Stimulated activated CD8-positive, alpha-beta memory T cell treated with anti-CD3 and anti-CD28 coated beads, Interleukin-4, amount 100 ng/mL, for 4 hours (primary cell): ENCODE measurements at places on chromosomes 7 and 10.

- DNase-seq = no peak
Observed at GRCh38 chr7:5283421-5284303, 919 bp downstream of the SLC29A4 start.

DNA sequence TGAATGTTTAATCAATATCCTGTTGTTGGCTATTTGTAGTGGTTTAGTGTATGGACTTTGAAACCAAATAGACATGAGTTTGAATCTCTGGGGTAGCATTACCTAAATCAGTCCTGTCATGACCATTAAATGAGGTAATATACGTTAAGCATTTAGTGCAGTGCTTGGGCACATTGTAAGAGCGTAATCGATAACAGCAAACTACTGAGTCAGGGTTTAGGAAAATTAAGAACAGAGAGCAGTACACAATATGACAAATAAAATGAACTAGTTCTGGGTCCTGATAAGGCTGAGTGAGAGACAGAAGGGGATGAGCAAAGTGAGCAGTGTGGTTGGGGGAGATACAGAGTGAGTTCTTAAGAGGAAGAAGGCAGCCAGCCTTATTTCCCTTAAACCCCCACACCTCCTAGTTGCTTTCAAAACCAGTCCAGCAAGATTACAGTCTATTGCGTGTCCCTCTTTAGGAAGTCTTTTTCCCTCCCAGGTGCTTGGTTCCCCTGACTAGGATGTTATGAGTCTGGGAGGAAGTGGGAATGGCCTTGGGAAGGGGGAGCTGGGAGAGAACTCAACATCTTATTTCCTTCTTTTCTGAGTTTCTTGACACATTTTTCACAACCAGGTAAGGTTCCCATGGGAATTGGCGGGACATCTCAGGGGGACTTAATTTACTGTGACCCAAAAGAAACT is 171.0 kb downstream of the SND1 start:
- no peak for DNase-seq

DNA sequence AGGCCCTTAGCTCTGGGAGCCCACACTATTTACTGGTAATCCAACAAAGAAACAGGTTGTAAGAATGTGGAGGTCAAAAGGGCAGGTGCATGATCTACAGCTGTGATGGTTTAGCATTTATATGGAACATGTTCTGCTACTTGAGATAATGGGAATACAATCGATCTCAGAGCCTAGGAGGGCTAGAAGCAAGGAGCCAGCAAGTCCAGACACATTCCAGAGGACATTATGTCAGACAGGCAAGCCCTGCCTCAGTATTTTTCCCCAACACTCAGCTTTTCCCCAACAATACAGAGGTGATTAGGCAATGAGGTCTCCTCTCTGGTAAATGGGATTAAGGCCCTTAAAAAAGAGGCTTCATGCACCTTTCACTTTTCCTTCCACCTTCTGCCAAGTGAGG is 21.4 kb upstream of the GNAT3 start:
- DNase-seq = no peak

GRCh38 chr7:143518521-143518920 is 40.8 kb downstream of the TAS2R41 start:
- no peak for DNase-seq

- DNase-seq = no peak
Observed at GRCh38 chr7:3259711-3260400, 41.2 kb upstream of the SDK1 start.

- no peak for DNase-seq
Observed at GRCh38 chr10:25564351-25564750, 369.7 kb upstream of the MYO3A start.

DNA sequence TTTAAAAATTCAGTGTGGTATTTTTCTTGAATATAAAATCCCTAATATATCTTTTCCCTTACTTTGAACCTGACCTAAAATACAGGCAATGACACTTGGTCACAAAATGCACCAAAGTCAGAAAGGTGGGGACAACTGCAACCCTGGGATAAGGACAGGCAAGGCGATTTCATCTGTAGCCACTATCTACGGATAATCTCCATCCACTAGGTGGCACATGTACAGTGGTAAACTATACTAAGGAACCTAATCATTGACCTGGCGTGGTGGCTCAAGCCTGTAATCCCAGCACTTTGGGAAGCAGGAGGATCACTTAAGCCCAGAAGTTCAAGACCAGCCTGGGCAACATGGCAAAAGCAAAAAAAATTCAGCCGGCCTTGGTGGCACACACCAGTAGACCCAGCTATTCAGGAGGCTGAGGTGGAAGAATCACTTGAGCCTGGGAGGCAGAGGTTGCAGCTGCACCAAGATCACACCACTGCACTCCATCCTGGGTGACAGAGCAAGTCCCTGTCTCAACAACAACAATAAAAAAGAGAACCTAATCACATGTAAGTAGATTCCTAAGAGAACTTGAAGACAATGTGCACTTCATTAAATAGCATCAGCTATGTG is 98.9 kb downstream of the KMT2C start:
- no peak for DNase-seq

DNA sequence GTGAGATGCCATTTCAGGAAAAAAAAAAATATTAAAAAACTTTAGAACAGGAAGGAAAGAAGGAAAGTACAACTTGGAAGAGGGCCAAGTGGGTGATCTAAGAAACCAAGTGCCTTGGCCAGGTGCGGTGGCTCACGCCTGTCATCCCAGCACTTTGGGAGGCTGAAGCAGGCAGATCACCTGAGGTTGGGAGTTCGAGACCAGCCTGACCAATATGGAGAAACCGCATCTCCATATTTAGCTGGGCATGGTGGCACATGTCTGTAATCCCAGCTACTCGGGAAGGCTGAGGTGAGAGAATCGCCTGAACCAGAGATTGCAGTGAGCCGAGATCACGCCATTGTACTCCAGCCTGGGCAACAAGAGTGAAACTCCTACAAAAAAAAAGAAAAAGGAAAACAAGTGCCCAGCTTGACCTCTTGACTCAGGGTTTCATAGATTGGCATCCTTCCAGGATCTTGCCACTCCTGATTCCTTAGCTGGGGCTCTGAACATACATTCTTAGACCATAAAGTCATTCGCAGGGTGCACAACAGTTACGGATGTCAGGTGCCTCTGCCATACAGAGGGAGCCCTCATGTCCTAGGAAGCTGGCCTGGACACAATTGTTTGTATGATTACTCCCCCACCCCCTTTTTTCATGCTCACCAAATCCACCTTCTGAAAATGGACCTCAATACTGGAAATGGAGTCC is 2.1 kb upstream of the GUSB start:
- no peak for DNase-seq

DNA sequence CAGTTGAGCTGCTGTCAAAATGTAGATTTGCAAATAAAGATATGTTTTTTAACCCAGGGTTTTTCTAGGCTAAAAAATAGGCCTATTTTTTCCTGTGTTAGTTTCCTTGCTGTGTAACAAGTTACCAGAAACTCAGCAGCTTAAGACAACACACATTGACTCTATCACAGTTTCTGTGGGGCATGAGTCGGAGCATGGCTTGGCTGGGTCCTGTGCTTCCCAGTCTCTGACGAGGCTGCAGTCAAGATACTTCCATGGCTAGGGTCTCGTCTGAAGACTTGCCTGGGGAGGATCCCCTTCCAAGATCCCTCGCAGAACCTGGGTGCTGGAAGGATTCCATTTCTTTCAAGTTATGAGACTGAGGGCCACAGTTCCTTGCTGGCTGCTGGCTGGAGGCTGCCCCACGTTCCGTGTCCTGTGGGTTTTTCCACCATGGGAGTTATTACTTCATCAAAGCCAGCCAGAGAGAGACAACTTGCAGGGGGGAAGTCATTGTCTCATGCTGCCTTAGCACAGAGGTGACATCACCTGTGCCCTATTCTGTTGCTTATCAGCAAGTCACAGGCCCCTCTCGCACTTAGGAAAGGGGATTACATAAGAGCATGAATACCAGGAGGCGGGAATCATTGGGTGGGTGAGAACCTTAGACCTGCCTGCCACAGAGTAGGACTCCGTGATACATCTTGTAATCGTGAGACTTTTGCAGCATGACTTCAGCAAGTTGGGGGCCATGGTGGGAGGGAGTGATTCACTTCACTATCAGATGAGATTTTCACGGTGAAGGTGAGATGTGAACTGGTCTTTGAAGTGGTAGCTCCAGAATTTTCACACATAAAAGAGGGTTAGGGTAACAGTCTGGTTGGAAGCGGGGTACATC is 77.9 kb downstream of the CCNY start:
- DNase-seq = no peak

DNA sequence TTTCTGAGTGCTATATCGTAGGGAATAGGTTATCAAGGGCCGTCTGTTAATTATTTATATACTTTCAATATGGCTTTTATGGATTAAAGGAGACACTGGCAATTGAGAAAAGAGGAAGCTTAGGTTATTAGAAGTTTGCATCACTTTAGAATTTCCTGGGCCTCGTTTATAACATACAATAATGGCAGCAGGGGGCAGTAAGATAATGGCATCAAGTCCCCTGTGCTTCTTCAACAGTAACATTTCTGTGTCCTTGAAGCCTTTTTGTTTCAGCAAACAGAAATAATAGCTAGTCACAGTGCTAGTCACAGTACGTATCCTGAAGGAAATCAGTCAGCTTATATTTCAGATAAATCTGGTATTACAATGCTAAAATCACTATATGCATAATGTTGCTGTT is 41.9 kb downstream of the SPAM1 start:
- no peak for DNase-seq

GRCh38 chr10:12042409-12042796 is 206 bp downstream of the UPF2 start:
- DNase-seq = peak; percentile 45

DNA sequence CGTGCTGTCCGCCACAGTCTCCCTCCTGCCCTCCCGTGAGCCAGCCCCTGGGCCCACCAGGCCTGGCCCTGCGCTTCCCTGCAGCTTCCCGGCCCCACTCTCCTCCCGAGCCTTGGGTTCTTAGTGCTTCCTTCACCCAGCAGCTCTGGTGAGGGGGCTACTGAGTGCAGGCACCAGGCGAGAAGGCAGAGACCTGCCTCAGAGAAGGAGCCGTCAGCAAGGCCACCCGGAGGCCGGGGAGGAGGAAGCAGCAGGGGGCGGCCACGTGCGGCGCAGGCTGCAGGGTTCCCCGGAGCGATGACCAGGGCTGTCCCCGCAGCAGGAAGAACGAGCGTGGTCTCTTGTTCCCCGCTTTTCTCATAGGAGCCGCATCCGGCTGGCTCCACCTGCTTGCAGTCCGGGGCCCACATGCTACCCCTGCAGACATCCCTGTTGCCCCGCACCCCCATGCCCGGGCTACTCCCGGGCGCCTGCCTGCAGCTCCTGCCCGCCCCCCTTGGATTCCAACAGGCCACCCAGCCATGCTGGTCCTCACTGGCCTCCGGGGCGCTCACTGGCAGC is 20.5 kb downstream of the YKT6 start:
- DNase-seq = no peak

GRCh38 chr10:48802611-48803071 is 118.0 kb downstream of the WDFY4 start:
- no peak for DNase-seq

DNA sequence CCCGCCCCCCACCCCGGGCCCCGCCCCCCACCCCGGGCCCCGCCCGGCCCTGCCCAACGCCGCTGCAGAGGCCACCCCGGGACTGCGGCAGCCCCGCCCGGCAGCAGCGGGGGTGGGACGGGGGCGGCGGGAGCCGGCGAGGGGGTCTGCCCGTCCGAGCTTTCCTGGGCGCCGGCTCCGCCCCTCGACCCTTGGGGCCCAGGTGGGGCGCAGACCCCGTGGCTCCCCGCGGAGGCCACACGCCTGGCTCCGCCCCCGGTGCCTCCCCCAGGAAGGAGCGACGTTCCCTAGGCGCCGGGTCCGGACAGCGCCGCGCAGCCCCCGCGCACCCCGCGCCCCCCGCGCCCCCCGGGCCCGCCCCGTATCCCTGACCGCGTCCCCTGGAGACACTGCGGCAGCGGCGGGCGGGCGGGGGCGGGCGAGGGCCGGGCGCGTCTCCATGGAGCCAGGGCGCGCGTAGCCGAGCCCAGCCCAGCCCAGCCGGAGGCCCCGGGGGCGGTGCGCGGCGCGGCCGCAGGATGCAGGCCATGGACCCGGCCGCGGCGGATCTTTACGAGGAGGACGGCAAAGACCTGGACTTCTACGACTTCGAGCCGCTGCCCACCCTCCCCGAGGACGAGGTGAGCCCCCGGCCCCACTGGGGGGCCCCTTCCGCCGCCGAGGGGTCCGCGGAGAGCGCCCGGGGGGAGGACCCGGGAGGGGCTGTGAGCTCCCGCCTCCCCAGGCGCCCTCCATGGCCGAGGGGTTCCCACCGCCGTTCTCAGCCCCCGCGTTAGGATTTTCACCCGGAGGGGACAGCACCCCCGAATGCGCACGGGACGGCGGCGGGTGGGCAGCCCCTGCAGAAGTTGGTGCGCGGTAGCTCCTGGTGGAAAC is at the start of gene KNDC1:
Gene KNDC1, plus strand, starts transcription at position 270 of the 876 bp plus-strand sequence. Its CDS starts 249 bp downstream, at position 519.
- DNase-seq = no peak

DNA sequence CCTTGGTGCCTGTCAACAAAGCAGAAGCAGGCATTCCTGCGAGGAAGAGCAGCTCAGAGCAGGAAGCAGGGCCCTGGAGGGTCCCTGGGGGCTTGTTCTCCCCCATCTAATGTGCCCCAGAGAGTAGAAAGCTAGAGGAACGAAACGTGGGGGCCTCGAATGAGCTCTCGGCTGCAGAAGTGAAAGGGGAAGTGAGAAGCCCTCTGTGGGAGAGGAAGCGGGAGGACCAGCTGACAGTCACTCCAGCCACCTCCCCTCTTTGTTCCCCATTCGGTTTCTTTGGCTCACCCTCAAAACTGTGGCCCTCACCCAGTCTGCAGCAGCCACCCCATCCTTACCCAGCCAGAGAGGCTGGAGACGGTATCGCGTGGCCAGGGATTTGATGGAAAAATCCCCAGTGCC is 25.0 kb downstream of the C10orf105 start:
- no peak for DNase-seq

GRCh38 chr10:585502-585901 is 104.0 kb downstream of the DIP2C start:
- DNase-seq = no peak

- DNase-seq = no peak
Observed at GRCh38 chr7:34696415-34696814, 38.4 kb downstream of the NPSR1 start.

DNA sequence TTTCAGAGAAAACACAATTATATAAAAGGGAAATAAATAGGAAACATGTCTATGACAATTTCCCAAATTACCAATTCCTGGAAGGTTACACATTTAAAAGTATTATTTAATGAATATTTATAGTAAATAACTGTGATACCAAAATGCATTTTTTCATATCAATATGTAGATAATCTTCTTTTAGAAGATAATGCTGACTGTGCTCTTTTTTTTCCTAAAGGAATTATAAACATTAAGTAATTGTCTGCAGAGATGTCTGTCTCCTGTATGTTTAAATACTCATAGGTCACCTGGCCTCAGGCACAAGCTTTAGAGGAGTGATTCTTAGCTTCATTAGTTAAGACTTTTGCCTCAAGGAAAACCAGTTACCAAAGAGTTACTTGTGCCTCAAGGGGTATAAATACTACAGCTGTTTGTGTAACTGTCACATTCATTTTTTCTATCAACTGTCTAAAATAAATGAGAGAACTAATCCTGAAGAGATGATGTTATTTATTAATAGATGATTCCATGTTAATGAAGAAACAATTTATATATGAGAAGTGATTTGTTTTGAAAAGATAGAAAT is 77.1 kb downstream of the DNAJC1 start:
- DNase-seq = no peak

- no peak for DNase-seq
Observed at GRCh38 chr7:73446682-73447081, 13.1 kb downstream of the FZD9 start.
